Glutamatergic neuron (in vitro differentiated cells): ENCODE measurements at places on chromosomes 3 and 15.

- DNase-seq, result no peak
These were observed 376.3 kb downstream of the PDCD6IP start for GRCh38 chr3:34174740-34175139.

DNA sequence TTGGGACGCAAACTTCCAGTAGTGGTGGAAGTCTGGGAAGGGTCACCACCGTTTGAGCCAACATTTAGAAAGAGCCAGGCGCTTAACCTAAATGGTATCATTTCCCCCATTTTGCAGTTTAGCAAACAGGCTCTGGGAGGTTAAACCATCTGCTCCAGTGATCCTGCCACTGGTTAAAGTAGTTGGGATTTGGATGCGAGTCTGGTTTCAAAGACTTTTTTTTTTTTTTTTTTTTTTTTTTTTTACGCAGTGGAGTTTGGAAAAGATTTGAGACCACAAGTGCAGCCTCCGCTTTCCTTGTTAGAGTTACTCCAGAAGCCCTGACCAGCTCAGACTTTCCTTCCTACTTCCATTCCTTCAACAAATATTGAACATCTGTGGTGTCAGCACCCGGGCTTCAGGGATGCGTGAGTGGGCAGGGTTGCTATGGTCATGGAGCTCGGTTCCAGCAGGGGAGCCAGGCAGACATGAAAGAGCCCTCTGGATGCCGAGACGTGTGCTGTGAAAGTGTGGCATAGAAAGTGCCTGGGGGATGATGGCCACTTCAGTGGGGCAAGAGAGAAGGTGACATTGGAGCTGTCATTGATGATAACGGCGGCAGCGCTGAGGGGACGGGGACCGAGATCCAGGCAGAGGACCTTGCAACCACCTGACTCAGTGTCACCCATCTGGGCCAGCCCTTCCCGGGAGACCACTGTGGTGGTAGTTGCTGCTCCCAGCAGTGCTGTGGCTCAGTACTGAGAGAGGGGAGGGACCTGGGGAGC lies 1.1 kb upstream of the RNU6-1 start:
- no peak for DNase-seq

DNA sequence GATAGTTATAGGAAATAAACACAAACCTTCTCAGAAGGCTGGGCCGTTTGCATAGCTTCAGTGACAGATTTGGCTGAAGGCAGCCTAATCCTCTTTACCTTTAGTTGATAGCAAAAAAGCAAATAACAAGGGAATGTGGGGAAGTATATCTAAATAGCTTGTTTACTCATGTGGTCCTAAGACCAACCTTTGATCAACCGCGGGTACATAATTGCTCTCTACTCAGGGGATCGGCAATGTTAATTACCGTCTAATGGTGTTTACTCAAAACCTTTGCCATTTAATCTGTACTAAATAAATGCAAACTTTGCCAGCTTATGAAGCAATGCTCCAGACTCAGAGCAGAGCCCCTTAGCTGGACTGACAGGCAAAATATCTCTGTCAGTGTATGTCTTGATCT lies 51.6 kb downstream of the EIF3J start:
- DNase-seq, result no peak

- no peak for DNase-seq
These were observed 220.0 kb downstream of the FAM43A start for GRCh38 chr3:194905696-194906095.

DNA sequence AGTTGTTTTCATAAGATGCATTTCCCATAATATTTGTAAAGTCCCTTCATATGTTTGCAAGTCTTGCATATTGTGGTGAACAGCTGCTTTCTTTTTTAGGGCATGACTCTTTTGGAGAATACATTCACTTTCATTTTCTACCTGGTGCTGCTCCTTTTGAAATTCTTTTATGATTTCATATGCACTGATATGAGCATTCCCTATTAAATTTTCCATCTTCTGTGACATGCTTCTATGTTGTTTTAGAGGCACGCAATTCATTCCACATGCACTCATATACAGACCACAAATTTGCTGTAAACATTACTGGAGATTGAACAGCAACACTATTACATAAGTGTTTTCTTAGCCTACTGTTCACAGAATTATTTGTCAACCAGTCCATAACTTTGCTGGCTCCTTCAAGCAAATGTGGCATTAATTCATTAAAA lies 92.8 kb upstream of the TNFSF10 start:
- no peak for DNase-seq

DNA sequence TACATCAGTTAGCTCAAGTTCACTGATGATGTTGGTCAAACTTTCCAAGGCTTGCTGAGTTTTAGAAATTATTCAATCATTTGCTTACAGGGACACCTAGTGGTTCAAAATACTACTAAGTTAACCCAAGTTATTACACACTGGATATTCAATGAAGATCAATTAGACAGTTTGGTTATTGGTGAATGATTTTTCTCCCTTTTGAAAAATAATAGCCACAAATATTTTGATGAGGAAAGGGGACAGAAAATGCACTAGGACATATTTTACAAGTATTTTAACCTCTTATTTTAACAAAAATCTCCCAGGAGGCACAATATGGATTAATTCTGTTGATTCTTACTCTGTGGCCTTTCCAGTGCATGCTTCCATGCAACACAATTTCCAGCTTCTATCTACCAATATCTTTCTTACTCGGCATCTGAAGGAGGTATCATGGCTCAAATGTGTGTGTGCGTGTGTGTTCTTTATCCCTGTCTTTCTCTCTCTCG lies 20.1 kb upstream of the GOLGA6L2 start:
- DNase-seq, result no peak

DNA sequence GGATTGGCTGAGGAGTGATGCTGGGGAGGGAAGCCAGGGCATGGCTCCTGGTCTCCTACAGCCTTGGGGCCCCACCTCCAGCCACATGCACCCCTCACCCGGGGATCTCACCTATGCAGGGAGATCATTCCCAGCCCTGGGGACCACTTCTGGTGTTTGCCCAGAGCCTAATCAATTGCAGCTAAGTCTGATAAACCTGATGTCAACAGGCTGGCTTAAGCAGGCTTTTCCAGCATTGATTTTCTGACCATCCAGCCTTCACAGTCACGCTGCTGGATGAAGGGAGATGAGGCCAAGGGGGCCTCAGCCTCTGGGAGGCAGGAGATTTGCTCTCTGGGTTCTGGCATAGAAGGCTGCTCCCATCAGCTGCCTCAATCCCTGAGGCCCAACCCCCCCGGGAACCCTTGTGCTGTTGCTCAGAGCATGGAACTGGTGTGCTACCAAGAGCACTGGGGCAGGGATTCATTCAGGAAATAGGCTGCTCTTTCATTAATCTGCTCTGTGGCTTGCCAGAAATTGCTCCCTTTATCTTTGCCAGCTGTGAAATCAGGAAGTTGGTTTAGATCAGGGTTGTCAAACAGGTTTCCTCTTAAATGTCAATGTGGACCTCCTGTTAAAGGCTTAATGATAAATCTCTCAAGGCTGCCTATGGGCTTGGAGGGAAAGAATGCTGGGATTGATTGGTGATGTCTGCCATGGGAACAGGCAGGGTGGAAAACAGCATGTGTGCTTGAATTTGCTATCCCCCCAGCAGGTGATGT lies 19.0 kb downstream of the FAM3D start:
- DNase-seq, result no peak

GRCh38 chr3:79018671-79019136 lies 749.1 kb downstream of the ROBO1 start:
- peak; percentile 71 for DNase-seq

DNA sequence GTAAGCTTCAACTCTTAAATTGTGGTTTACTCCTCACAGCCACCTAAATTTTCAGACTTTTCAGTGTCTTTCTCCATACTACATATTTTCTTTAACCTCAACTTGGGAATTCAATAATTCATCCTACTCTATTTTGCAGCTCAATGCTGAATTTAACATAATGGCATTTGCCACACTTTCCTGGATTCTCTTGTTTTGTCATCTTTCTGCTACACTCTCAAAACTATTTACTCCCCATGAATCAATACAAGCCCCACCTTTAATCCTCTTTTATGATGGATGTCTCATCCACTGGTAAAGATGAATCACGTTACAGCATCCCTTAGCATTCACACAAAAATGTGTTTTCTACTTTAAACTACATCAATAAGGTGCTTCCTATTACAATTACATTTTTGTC lies 19.6 kb upstream of the CHMP2B start:
- DNase-seq, result no peak

DNA sequence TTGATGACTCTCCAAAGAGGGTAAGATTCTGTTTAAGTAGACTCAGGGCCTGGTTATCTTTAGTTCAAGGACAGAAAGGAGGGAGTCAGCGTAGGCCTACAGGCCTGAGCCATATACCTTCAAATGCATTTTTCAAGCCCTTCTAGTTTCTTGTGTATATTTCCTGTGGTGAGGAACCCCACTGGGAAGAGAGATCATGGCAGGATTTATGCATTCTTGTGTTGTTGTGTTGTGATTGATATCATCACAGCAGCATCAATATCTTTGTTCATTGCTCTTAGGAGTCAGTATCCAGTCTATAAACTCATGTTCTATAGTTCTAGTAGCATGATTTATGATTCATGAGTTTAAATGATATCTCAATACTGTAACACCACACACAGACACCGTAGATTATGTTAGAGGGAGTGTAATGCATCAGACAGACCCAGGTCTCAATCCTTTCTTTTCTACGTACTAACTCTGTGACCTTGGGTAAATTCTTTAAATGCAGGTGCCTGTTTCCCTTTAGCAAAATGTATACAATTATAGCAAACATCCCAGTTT lies 427.5 kb downstream of the PDCD6IP start:
- DNase-seq, result no peak

- no peak for DNase-seq
These were observed 12.6 kb upstream of the BAHD1 start for GRCh38 chr15:40428185-40428584.

DNA sequence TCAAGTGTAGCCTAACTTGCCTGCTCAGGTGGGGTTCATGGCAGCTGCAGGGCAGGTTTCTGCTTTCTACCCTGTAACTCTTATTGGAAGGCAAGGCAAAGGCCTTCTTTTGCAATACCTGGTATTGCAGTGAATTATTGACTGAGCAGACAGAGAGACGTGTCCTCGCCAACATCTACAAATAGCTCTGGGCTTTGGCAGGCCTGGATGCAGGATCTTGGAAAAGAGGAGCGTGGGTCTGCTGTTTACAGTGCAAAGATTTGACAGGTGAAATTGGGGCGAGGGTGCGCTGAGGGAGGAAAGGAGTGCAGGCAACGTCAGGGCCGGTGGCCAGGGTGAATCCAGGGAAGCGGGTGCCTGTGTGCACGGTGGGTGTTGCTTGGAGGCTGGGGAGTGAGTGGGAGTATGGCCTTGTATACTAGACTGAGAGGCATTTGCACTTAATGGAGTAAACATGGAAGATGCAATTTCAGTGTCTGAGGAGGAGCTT lies 44.5 kb downstream of the ST6GAL1 start:
- DNase-seq, result no peak

DNA sequence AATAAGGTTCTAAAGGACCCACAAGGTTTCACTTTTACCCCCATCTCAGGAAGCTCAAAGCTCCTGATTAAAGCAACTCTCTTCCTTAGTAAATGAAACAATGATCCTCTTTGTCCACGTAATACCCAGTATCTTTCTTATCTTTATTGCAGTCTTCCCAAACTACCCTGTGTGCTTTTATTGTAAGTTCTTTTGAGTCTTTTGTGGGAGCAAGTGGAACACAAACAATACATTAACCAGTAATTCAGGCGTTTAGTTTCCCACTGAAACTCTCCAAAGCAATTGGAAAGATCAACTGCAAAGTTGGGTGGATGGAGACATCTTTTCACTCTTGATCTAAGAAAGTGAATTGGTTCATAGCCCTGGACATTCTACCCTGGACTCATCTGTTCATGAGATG lies 240.0 kb downstream of the ZNF621 start:
- no peak for DNase-seq

DNA sequence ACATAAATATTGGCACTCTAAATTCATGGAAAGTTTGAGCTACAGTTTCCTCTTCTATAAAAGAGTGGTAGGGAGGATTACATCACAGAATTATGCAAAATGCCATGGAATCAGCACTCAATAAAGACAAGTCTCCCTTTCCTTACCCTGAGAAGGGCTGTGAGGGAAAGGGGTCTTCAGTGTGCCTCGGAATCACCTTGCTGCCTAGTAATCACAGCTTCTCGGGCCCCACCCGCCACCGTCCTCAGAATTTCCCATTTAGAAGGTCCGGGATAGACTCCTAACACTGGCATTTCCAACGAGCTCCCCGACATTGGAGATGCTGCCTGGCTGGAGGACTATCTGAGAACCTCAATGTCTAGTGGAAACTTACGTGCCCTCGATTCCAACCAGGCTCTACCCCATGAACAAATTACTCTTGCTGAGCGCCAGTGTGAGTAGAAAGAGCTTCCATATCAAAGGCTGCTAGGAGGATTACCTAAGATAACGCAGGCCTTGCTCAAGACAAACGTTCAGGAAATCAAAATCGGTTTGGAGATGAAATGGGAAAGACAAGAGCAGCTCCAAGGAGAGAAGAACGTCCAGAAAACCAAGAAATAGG lies 92.1 kb upstream of the CHD2 start:
- DNase-seq, result no peak

GRCh38 chr3:117606866-117607265 lies 897.3 kb downstream of the TUSC7 start:
- no peak for DNase-seq

- no peak for DNase-seq
These were observed 812.6 kb downstream of the MCTP2 start for GRCh38 chr15:95043933-95044313.

DNA sequence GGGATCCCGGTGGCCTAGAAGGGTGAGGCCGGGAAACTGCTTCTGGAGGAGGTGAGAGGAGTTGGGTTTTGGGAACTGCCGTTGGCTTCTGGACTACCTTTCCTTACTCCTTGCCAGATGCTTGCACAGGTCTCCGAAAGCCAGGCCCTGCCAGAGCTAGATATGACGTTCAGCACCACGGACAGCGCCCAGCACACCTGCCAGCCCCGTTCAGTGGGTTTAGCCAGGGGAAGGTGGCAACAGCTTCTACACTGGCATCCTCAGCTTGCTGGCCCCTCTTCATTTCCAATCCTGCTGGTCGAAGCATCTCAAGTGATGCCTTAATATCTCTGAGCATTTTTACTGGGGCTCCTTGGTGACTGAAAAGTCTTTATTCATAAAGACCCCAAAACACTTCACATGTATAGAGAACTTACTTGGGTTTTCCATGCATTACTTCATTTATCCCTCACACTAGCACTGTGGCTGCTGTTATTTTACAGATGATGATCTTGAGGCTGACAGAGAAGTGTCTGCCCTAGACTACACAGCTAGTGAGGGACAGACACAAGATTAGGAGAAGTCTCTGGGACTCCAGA lies 21.9 kb downstream of the HCN4 start:
- no peak for DNase-seq

DNA sequence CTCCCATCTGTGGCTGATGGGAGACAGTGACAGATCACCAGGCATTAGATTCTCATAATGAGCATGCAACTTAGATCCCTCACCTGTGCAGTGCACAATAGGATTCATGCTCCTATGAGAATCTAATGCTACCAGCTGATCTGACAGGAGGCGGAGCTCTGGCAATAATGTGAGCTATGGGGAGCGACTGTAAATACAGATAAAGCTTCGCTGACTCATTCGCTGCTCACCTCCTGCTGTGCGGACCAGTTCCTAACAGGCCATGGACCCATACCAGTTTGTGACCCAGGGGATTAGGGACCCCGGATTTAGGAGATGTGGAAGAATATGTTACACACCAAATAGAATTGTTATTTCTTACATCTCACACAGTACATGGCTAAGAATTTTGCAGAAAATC lies 6.7 kb downstream of the ARGFX start:
- DNase-seq, result no peak
